ENCODE measurements at places on chromosomes 16 and 17.

GRCh38 chr17:15263206-15263579 is 1.9 kb downstream of the PMP22 start:
- no peak for DNase-seq

DNA sequence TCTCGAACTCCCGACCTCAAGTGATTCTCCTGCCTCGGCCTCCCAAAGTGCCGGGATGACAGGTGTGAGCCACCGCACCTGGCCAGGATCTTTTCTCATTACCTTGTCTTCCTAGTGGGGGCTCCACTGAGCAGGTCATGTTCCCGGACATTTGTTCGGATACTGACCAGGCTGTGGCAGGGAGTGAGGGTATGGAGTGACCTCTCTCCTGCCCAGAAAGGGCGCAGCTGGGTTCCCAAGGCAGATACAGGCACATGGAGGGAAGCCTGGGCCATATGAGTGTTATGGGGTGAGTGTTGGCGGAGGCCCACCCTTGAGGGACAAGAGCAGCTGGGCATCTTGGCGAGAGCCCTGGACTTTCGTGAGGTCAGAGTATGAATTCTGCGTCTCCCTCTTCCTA is 5.5 kb downstream of the SERPINF1 start:
- DNase-seq, result no peak

- DNase-seq, result no peak
Observed at GRCh38 chr16:3597226-3597625, 14.2 kb downstream of the SLX4 start.

- DNase-seq, result no peak
Observed at GRCh38 chr17:34146440-34147043, 108.5 kb upstream of the CCL2 start.

DNA sequence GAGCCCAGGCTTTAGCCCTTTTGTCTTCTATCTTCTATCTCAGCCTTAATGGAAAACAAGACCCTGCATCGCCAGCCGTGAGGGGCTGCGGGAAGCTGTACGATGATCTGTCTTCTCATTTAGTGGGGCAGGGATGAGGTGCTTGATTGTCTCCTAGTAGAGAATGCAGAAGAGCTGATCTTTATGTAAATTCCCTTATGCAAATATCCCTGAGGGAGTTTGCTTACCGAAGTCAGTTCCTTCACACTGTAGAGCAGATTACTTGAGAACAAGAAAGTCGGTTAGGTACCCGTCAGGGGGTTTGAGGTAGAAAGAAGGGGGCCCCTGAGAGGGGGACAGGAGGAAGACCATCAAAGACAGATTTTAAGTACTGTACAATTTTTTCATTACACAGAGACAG is 66.2 kb downstream of the IRF8 start:
- no peak for DNase-seq

DNA sequence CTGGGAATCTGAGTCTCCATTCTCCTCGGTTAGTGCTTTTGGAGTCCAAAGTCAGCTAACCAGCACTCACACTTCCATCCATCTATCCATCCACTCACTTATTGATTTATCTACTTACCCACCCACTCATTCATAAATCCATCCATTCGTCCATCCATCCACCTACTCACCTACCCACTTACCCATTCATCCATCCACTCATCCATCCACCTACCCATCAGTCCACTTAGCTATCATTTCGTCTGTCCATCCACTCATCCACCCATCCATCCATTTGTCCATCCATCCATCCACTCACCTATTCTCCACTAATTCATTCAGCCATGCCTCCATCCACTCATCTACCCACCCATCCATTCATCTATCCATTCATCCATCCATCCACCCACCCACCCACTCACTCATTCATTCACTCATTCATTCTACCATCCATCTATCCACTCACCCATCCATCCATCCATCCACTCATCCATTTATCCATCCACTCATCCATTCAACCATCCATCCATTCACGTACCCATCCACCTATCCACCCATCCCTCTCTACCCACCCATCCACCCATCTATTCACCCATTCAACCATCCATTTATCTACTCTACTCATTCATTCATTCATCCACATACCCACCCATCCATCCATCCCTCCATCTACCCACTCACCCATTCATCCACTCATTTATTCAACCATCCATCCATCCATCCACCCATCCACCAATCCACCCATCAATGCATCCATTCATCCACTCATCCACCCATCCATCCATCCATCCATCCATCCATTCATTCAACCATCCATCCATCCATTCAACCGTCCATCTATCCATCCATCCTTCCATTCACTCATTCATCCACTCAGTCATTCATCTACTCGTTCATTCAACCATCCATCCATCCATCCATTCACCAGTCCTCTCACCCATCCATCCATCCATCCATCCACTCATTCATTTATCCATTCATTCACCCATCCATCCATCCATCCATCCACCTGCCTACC is 26.1 kb downstream of the NLRC3 start:
- no peak for DNase-seq

DNA sequence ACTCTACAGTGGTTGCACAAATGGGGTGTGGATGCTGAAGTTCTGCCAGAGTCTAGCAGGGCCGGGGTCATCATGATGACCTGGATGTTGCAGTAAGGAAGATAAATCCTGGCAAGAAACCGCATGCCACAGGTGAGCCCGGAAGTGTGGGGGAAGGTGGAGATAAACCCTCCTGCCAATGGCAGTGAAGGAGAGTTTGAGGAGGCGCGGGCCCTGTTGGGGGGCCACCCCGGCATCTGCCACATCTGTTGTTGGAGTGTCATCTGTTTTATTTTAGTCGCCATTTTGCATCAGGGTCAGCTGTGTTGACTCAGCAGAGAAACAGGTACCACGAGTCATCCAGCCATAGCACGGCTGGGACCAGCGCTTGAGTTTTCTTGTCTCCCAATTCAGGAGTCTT is 173.8 kb upstream of the CHMP6 start:
- DNase-seq, result no peak

DNA sequence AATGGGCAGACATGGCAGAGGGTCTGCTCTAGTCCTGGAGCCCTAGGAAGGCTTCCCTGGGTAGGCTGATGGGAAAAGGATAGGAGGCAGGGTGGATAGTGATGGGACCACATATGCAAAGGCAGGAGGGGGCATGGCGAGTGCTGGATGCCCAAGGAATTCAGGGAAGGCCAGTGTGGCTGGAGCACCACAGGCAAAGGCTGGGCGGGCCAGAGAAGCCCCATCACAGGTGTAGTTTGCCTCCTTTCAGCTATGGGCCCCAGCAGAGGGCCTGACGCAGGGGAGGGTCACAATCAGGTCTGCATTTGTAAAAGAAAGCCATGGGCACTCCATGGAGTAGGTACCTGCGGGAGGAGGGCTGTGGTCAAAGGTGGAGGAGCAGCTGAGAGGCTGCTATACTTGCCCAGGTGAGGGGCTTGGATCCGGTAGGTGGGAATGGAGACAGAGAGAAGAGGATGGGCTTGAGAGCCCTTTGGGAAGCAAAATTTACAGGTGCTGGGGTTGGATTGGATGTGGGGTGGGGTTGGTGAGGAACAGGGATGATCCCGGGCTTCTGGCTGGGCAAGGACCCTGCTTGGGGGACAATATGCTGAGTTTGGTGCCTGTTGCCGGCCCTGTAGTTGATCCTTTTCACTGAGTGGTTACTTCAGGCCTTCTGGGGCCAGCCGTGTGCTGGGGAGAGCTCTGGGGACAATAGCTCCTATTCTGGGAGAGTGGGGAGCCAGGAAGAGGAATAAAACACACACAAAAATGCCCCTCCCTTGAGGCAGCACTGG is 6.5 kb upstream of the COL1A1 start:
- DNase-seq, result no peak

Data from DMS79 (cell line).